ENCODE measurements at places on chromosomes 5 and 9. TPM values are rescaled to one million over a fixed set of nuclear protein-coding genes. Genes with fewer than 3 reads are reported as not detected.

The C5orf15 gene
- 16.6 TPM for total RNA-seq

The SLC34A1 gene
- not detected for total RNA-seq

The AMACR gene
- 9.7 TPM for total RNA-seq

The PCDHB15 gene
- total RNA-seq = 2.6 TPM

The ACTBL2 gene
- 0.37 TPM for total RNA-seq

The PTCD2 gene
- 2.8 TPM for total RNA-seq

The LHX3 gene
- total RNA-seq = not detected

The ZNF618 gene
- 8.3 TPM for total RNA-seq

The PIGO gene
- 19.8 TPM for total RNA-seq

The RRAGA gene
- 40.1 TPM for total RNA-seq

The QRFP gene
- total RNA-seq = not detected

The GARIN3 gene
- total RNA-seq = not detected

The SCGB3A2 gene
- not detected for total RNA-seq

The TMEFF1 gene
- 0.16 TPM for total RNA-seq

The ZNF367 gene
- 0.37 TPM for total RNA-seq

GRCh38 chr9:95193067-95193466, 124.4 kb downstream of the FANCC start:
- H3K27ac ChIP-seq = no peak overlapping the region
- no peak for DNase-seq
- H3K4me3 ChIP-seq = no peak overlapping the region
- H3K27me3 ChIP-seq = no peaks in the 10 kb centered on the region

- no peaks in the 10 kb centered on the region for H3K36me3 ChIP-seq
- H3K27ac ChIP-seq = no peak overlapping the region
- no peak overlapping the region for H3K4me3 ChIP-seq
- H3K4me1 ChIP-seq = peaks cover 5% of the 10 kb centered on the region
- DNase-seq = no peak
- no peaks in the 10 kb centered on the region for H3K27me3 ChIP-seq
Measured at GRCh38 chr5:178429156-178429468, 161.1 kb downstream of the COL23A1 start.

GRCh38 chr5:57552033-57552432, 69.4 kb upstream of the ACTBL2 start:
- no peak for DNase-seq
- H3K4me1 ChIP-seq = no peaks in the 10 kb centered on the region
- no peak overlapping the region for H3K27ac ChIP-seq
- H3K36me3 ChIP-seq = no peaks in the 10 kb centered on the region
- no peak overlapping the region for H3K4me3 ChIP-seq

GRCh38 chr5:60529001-60529400, 171.0 kb downstream of the DEPDC1B start:
- no peaks in the 10 kb centered on the region for H3K4me1 ChIP-seq
- no peaks in the 10 kb centered on the region for H3K36me3 ChIP-seq
- no peak overlapping the region for H3K4me3 ChIP-seq
- no peak overlapping the region for H3K27ac ChIP-seq

DNA sequence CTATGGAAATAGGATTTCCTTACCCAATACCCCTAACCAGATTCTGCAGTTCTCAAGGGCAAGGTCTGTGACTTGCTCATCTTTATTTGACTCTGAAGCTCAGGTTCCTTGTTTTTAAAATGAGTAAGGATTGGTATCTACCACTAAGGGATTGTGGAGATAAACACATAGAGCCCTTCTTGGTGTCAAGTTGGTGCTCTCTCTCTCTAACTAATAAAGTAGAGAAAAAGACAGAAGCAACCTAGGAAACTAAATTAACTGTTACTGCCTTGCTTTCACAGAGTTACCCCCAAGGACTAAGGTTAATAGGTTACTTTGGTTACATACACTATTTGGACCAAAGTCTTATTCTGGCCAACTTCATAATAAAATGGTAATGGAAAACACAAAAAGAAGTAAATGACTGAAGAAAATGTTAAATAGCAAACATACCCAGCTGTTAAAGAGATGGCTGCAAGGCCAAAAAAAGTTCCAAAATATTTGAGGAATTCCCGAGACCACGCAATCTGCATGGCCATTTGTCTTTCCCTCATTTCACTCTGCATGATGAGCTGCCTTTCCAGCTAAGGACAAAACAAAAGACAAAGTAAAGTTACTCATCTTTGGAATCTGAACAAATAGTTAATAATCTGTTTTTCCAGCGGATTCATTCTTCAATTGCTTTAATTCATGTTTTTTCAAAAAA, 21.8 kb upstream of the RLN1 start:
- no peak overlapping the region for H3K4me3 ChIP-seq
- no peaks in the 10 kb centered on the region for H3K27me3 ChIP-seq
- no peaks in the 10 kb centered on the region for H3K4me1 ChIP-seq
- no peaks in the 10 kb centered on the region for H3K36me3 ChIP-seq
- H3K27ac ChIP-seq = no peak overlapping the region

DNA sequence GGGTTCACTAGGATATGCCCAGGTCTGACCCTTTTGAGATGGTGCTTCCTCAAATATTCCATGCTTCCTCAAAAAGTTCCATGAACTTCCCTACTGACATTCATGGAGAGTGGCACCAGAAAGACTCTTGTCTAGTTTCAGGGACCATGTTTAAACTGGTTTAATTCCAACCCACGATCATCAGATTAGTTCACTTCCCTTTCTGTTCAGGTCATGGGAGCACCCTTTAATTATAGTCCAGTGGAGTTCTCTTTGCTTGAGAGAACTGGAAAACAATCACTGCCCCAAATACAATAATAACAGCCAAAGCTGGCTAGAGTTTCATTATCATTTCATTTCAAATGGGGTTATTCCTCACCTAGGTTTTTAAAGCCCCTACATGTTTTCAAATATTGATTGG, 9.7 kb upstream of the ERBIN start:
- no peak overlapping the region for H3K27ac ChIP-seq
- no peak overlapping the region for H3K4me3 ChIP-seq
- no peaks in the 10 kb centered on the region for H3K27me3 ChIP-seq
- no peak for DNase-seq

DNA sequence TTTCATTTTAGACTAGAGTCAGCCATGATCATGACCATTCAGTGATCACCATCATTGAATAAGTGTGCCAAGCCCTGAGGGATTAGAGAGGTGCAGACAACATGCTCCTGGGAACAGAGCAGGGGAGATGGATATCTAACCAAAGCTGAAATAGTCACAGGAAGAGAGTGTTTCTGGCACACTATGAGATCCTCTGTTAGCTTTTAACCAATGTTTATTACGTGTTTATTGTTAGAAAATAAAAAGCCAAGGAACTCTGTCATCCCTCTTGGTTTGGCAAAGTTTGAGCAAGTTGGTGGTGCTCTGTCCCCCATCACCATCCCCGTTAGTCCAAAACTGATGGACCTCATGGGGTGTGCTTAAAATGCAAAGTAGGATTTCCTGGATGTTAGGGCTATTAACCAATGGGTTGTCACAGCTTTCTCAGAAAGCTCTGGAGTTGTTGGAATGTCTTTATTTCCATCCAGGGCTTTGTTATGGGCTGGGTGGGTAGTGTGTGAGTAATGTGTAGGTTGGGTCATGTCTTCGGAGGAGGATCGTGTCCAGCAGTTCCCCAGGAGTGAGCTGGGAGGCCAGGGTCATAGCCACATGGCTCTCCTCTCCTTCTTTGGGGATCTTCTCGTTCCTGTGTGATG, 34.9 kb downstream of the SLC28A3 start:
- no peaks in the 10 kb centered on the region for H3K27me3 ChIP-seq
- no peaks in the 10 kb centered on the region for H3K4me1 ChIP-seq

DNA sequence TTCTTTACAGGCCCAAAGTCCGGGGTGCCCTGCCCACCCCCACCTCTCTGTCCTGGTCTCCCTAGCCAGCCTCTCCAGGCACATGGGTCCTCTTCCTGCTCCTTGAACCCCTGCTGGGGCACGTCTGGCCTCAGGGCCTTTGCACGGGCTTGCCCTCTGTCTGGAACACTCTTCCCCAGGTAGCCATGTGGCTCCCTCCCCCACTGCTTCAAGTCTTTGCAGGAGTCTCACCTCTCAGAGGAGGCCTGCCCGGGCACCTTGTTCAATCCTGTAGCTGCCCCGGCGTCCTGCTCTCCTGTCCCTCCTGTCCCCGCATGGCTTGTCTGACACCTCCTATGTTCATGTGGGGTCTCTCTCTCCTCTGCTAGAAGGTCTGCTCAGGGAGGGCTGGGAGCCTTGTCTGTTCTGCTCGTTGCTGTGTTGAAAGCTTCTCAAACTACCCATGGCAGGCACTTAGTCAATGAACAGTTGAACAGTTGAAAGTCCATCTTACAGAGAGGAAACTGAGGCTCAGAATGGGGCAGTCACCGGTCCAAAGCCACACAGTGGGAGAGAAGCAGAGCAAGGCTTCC, 241.4 kb downstream of the PBX3 start:
- H3K36me3 ChIP-seq = no peaks in the 10 kb centered on the region
- no peaks in the 10 kb centered on the region for H3K4me1 ChIP-seq
- DNase-seq = no peak
- H3K27me3 ChIP-seq = no peaks in the 10 kb centered on the region
- H3K27ac ChIP-seq = no peak overlapping the region

DNA sequence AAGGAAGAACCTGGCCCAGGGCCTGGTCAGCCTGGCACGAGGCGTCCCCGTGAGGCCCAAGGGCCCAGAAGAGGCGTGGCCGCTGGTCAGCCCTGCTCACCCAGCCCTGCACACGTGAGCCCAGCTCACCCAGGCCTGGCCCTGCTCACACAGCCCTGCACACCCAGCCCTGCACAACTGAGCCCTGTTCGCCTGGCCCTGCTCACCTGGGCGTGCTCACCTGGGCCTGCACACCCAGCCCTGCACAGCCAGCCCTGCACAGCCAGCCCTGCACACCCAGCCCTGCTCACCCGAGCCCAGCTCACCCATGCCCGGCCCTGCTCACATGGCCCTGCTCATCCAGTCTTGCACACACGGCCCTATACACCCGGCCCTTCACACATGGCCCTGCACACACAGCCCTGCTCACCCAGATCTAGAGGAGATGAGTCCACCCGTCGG, 2.1 kb downstream of the ZDHHC11 start:
- H3K36me3 ChIP-seq = no peaks in the 10 kb centered on the region
- peak; percentile 68 for DNase-seq
- no peak overlapping the region for H3K27ac ChIP-seq
- H3K4me3 ChIP-seq = no peak overlapping the region
- H3K27me3 ChIP-seq = no peaks in the 10 kb centered on the region

DNA sequence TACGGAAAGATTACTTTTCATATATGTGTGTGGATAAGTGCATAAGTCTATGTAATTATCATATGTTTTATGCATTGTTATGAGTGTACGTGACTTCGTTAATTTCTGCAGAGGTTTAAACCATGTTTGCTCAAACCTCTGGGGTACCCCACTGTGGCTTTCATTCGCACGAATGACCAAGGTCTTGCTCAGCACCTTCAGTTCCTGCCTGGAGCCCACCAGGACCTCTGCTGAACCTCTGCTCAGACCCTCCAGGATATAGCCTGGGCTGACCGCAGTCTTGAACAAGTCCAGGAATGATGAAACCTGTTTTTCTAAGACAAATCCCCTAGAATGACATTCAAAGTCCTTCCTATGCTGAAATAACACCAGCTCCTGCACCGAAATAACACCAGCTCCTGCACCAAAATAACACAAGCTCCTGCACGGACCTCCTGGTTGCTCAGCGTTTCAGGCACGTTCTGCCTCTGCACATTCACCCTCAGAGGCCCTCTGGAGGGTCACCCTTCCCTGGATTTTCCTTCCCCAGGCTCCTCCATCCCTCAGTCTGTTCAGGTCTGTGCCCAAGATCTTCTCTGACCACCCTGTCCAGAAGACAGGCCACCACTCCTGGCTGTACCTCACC, 99.7 kb upstream of the BOD1 start:
- H3K27me3 ChIP-seq = no peaks in the 10 kb centered on the region
- H3K4me1 ChIP-seq = peaks cover 7% of the 10 kb centered on the region
- H3K36me3 ChIP-seq = no peaks in the 10 kb centered on the region
- H3K4me3 ChIP-seq = no peak overlapping the region

DNA sequence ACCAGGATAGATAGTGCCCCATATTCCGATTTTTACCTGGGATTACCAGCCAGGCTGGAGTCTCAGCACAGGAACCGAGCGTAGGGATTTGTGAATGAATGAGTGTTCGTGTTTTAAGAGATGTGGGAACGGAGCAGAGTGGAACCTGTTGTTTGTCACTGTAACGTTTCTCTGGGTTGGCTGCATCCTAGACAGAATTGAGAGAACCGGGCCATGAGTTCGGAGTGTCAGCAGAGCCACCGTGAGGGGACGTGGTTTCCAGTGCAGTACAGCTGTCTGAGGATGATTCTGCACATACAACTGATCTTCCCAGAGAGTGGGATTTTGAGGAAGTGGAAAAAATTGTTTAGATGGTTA, 1.2 kb downstream of the PDE8B start:
- peak overlapping the region; percentile 51 for H3K4me3 ChIP-seq
- no peak overlapping the region for H3K27ac ChIP-seq

- no peaks in the 10 kb centered on the region for H3K36me3 ChIP-seq
- H3K4me3 ChIP-seq = no peak overlapping the region
- no peak overlapping the region for H3K27ac ChIP-seq
- DNase-seq = no peak
- H3K4me1 ChIP-seq = no peaks in the 10 kb centered on the region
- H3K27me3 ChIP-seq = no peaks in the 10 kb centered on the region
Measured at GRCh38 chr5:113166852-113167366, 190.3 kb downstream of the DCP2 start.

All from pancreas (tissue), 10 donors.